Stimulated activated CD4-positive, alpha-beta T cell treated with anti-CD3 and anti-CD28 coated beads, Interleukin-1b, Interleukin-23, amount 100 ng/mL, for 1 hour (primary cell): ENCODE measurements at places on chromosomes 7 and 10.

DNA sequence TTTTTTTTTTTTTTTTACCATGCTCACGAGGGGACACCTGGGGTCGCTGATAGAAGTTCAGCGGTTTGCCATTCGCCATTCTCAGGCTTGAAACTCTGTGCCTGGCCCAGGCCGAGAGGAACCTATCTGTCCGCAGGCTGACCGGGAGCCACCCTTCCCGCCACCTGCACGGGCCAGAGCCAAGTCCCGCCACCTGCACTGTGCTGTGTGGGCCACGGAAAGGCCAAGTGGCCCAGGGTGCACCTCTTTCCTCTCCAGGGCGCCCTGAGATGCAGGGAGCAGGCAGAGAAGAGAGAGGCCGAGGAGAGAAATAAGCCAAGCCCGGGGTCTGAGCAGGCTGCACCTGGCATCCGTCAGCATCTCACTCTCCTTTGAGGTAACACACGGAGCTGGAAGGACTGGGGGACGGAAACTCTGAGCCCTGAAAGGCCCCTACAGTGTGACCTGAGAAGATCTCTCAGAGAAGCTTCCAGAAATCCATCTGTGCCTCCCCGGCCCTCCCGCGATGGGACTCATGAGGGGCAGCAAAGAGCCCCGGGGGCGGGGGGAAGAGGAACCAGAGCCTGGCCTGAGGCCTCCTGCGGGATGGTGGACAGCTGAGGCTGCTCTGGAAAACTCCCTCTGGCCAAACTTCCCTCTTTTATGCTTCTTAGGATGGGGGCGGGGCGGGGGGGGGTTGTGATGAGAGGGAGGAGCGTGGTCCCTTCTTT is 46.6 kb downstream of the PRKAG2 start:
- no peak for DNase-seq

- no peak for DNase-seq
These were observed 146.9 kb downstream of the PTN start for GRCh38 chr7:137196648-137197047.

DNA sequence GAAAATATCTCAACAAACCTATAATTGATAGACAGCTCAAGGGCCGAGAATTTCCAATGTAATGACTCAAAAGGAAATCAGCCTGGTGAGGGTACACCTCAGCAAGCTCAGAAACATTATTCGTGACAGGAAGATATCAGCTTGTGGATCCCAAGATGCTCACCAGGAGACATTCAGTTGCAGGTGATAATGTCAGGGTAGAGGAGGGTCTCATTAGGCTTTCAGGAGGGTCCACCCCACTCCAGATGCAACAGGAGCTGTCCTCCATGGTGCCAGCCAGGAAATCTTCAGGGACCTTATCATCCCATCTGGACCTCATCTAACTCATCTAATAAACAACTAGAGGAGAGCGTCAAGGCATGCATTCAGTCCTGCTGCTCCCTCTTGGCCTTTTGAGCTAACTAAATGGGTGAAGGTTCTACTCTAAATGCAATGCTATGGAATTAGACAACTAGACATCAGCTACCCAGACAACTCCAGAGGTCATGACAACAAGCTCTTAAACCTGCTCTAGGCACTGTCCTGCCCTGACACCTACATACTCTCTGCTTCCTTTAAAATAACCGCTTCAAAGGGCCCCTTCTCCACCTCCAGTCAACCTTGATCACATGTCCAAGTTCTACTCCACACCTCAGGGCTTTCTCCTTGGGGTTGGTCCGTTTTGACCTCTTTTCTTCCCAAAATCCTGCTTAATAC is 4.3 kb upstream of the GIMAP5 start:
- no peak for DNase-seq

- DNase-seq: no peak
These were observed 650.9 kb upstream of the GALNT17 start for GRCh38 chr7:70480927-70481569.

DNA sequence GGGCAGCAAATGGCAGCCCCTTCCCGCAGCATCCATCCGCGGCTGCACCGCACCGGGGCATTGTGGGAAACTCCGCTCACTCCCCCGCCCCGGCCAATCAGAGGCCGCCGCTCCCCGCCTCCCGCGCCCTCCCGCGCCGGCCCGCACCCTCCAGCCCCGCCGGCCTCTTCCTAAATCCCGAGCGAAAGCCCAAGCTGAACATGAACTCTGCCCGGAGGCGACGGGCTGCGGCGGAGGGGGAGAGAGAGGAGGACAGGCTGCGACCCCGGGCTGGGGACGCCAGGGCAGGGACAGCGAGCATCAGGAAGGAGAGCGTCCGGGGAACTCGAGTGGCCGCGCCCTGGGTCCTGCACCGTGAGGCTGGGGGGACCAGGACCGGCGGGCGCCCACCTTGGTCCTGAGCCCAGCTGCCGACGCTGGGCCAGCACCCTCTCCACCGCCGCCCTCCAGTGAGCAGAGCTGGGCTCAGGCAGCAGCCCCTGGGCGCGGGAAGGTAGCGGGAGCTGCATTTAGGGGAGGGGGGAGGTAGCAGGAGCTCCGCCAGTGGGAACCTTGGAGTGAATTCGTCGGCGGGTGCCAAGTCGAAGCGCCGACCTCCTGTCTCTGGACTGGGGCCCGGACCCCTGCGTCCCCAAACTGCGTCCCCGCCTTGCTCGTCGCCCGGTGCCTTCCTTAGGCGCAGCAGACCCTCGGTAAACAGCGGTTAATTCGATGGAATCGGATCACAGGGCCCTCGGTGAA is at the start of gene DGKI:
DGKI (minus strand) TSS at position 148 of the 741 bp plus-strand sequence.
- no peak for DNase-seq

- DNase-seq: no peak
These were observed 70.2 kb upstream of the CCDC71L start for GRCh38 chr7:106731187-106731586.

DNA sequence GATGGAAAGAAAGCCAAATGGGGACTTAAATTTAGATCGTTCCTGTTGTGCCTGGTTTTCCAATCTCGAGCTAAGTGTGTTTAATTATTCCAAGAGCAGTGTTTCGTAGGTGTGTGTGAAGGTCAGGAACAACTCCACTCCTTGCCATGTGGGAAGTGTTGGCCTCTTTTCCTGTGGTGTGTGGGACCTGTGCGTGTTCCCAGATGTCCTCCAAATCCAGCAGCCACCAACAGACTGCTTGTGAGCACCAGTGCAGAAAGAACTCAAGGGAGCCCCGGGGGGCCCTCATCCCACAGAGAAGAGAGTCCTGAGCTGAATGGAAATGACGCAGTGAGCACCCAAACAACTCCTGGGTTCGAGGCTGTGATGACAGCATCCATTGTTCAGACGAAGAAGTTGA is 227.7 kb downstream of the TMEM178B start:
- DNase-seq: no peak

GRCh38 chr10:78785066-78785465 is 283.7 kb upstream of the ZMIZ1 start:
- no peak for DNase-seq

DNA sequence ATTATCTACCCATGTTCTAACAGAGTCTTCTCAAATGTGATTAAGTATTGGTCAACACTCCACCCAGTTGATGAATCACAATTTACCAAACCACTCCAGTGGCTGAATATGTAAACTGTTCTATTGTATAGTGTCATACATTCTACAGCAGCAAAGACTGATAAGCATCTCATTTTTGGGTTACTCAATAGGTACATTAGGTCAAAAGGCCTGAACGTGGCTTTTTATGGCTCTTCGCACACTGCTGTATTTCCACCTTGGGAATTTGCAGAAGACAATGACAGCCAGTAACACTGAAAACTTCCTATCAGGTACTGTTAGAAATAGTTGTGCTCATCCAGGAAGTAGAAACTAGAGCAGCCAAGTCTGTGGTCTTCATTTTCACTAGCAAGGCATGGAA is 166.9 kb downstream of the GLI3 start:
- DNase-seq: no peak

DNA sequence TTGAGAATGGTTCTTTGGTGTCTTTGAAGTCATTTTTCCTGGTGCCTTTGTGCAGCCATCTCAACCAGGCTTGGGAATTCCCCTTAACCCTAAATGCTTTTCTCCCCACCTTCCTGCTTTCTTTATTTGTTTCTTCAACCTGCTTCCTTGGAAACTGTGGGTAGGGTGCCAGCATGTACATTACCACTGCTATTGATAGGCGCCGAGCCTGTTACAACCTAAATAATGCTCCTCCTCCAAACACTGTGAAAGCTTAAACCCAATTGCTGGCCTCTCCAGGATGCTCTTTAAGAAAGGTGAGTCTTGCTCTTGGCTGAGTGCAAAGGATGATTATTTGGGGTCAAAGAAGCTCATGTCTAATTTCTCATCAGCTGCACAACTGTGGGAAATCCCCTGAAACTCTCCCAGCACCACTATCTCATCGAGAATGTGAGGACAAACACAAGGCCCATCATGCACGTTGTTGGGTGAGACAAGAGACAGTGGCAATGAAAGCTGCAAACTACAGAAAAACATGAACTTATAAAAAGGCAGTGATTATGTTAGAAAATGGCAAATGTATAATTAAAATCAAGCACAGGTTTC is 285.5 kb upstream of the IGFBP3 start:
- no peak for DNase-seq

GRCh38 chr10:49254556-49255318 is 44.2 kb upstream of the C10orf71 start:
- no peak for DNase-seq

DNA sequence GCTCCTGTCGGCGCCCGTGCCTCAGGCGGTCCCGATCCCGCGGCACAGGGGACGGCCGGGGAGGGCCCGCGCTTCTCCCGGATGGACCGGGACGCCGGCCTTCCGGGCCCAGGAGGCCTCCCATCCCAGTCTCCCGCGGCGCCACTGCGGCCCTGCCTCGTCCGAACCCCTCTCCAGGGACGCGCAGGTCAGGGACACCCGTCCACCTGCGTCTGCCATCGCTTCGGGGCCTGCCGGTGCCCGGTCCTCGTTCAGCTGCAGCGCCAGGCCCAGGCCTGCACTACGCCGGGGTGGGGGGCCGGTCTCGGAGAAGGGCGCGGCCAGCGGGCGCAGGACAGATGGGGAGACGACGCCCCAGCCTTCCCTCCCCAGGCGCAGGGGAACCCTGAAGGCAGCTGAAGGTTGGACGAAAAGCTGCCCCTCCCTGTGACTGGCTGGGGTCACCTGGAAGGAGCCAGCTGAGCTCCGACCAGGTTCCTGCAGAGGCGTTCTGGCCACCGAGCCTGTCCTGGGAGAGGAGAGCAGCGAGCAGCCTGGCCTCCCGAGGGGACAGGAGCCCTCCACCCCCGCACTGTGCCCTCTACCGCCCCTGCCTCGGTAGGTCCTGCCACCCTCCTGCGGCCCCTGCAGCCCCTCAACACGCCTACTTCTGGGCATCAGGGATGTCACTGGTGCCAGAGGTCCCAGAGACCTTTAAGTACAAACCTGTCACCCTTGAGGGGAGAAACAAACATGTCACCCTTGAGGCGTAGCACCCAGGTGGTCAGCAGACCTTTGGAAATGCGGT is 84.3 kb downstream of the LANCL2 start:
- DNase-seq: no peak

GRCh38 chr7:7219216-7219615 is 36.9 kb downstream of the C1GALT1 start:
- DNase-seq: no peak
